BJ (cell line): ENCODE measurements at places on chromosomes 3 and 15. TPM values are rescaled to one million over a fixed set of nuclear protein-coding genes. Genes with fewer than 3 reads are reported as not detected.
A peak's percentile ranks its signal among the peaks of the same experiment; 100 is the strongest.

The C15orf62 gene
- 0.04 TPM in 1 of 2 replicates, not detected in the other for polyA plus RNA-seq

The WDR53 gene
- 4.2 and 7.3 TPM in 2 replicates for polyA plus RNA-seq

The MKRN3 gene
- 0.34 and 0.43 TPM in 2 replicates for polyA plus RNA-seq

The KLHL6 gene
- not detected in 2 replicates for polyA plus RNA-seq

The EOGT gene
- 18.9 and 31.2 TPM in 2 replicates for polyA plus RNA-seq

The NPAP1 gene
- polyA plus RNA-seq = not detected in 2 replicates

The BFSP2 gene
- not detected in 2 replicates for polyA plus RNA-seq

The GNAT1 gene
- not detected in 2 replicates for polyA plus RNA-seq

DNA sequence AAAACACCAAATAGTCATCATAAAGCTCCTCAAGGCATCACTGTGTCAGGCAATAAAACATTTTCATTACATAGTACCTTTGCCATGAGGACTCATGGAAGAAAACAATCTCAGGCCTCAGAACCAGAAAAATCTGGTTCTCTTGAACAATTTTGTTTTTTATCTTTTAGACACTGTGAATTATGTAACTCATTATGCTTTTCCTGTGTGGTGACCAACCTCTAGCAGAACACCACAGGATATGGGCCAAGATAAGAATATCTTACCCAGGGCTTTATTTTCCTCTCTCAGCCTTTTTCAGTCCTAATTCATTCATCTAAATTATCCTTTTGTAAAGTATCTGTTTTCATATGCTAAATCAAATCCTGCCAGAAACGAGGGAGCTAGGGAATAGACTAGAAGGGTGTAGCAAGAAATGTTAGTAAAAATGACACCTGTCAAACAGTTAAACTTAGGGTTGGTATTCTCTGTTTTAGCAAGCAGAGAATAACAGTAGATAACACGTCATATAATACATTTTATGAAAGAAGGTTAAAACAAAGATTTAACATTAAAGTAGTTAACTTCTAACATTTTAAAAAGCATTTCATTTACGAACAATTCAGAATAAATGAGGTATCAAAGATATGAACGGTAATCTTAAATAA lies 111.1 kb downstream of the FBXL22 start:
- no peak for DNase-seq

DNA sequence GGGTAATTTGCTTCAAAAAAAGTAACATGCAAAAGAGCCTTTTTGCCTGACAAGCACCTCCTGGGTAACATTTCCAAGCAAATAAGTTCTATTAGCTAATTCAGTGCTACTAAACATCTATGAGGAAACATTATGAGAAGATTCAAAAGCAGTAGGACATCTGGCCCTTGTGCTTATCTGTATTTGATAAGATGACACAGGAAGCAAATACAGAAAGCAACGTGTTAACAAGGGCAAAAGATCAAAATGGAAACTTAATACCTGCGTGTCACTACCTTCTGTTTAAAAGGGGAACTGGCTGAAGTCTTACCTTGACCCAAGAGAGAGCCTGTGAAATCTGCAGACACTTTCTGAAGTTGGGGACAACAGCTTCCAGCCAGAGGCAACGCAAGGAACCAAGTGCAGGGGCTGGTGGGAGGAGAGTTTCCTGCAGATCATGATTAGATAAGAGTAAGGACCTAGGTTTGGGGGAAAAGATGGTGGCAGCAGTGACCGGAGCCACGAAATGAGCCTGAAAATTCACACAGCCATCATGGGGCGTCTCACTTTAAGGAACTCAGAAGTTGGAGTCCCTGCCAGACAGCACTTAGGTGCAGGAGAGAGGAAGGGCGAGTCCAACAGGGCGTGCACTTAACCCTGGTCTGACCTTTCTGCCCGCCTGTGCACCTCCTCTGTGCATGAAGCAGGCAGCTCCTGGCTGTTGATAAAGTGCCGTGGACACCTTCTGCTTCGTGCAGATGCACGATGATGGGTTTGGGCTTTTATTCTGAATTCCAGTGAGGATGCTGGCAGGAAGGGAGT lies 153.6 kb upstream of the BHLHE40 start:
- no peak for DNase-seq

DNA sequence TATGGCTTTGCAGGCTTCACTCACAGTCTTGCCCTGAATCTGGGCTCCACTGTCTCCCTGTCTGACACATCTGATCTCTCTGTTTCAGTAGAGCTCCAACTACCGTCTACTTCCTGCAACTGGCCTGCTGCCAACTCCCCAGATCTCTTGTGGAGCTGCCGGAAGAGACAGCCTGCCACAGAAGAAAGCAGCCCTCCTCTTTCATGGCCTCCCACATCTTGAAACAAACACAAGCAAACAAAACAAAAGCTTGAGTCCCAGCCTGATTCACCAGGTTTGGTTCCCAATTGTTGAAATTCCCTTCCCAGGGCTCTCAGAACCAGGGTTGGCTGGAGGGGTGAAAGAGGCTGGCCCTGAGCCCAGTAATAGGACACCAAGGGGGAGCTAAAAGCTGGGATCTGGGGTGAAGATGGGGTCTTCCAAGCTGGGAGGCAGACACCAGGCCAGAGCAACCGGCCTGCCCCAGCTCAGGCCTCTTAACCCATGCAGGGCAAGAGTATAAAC lies 55.3 kb upstream of the CA12 start:
- DNase-seq = no peak

- DNase-seq = no peak
These were observed 202.0 kb downstream of the AKAP13 start for GRCh38 chr15:85582131-85583079.

- DNase-seq = no peak
These were observed 275.3 kb upstream of the CADM2 start for GRCh38 chr3:84683493-84683892.

GRCh38 chr15:25406846-25407245 lies 32.0 kb downstream of the UBE3A start:
- no peak for DNase-seq

DNA sequence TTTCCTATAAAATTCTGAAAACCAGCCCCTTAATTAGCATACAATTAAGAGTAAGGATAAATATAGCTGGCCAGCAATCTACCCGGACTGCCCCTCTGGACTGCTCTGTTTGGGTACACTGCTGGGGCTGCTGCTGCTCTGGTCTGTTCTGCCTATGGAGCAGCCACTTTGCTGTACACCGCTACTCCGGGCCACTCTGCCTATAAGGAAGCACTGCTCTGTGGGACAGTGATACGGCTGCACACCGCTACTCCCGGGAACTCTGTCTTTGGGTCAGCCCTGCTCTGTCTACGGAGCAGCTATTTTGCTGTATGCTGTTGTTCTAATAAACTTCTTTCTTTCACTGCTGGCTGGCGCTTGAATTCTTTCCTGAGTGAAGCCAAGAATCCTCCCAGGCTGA lies 316.5 kb upstream of the PLSCR5 start:
- no peak for DNase-seq

- DNase-seq = no peak
These were observed 345.7 kb upstream of the C2CD4B start for GRCh38 chr15:62510791-62511190.

GRCh38 chr3:29373131-29373680 lies 92.3 kb downstream of the RBMS3 start:
- DNase-seq = peak; percentile 35
